ENCODE measurements at places on chromosomes 12 and 14.

- no peak for DNase-seq
Observed at GRCh38 chr14:27917896-27918295, 848.7 kb upstream of the FOXG1 start.

GRCh38 chr14:47277703-47278102 is 397.7 kb downstream of the MDGA2 start:
- DNase-seq, result no peak

DNA sequence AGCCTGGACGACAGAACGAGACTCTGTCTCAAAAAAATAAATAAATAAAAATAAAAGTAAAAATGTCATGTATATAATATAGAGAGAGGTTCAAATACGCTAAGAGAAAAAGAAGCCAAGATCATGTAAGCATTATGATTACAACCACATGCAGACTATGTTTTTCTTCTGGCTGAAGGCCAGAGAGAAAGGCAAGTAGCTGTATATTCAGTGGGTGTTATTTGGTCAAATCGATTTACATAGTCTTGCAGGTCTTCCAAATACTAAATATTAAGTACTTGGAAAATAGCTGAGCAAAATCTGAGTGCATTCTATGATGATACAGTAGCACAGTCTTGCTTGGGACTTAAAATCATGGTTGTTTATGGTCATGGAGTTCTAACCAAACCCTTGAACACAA is 758.0 kb downstream of the DIO2 start:
- no peak for DNase-seq

GRCh38 chr12:58532855-58533608 is 387.3 kb downstream of the LRIG3 start:
- no peak for DNase-seq

- no peak for DNase-seq
Observed at GRCh38 chr14:68780358-68781160, 12.3 kb downstream of the ZFP36L1 start.

DNA sequence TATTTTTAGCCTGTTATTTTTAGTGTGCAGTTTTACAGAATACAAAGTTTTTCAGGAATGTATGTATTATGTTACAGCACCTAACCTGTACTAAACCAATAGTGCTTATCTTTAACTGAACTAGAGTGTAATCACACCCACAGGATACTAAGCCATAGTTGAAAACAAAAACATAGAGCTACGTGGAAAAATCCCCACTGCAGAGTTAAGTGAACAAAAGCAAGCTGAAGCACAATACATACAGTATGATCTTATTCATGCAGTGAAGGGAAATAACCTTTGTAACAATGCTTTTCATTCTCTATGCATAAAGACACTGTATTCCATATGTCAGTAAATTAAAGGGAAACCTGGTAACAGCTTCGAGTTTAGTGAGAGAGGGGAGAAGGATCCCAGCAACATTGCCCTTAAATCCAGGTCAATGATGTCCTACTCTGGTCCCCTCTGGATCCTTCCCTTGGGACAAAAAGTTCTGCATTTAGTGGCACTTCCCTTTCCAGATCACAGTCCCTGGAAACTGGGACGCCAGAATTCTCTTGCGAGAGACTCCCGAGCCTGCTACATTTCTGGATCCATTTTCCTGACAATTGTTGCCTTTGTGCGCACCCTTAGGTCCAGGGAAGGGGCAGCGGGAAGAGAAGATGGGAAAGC is 121.3 kb upstream of the CCND2 start:
- DNase-seq, result no peak

DNA sequence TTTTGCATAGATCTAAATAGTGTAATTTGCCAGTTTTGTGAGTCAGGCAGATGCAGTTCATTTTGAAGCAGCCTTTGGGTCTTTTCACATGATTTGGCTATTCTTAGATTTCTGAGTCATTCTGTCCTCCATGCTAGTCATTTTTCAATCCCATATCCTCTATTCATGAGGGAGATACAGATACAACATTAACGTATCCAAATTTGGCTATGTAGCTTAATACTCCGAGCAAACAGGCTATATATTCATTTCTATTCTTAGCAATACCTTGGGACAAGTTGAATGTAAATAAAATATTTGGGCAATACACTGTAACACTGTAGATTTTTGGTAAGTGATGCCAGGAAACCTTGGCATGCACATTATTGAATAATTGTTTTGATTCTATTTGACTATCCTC is 270.7 kb upstream of the PDE3A start:
- no peak for DNase-seq

DNA sequence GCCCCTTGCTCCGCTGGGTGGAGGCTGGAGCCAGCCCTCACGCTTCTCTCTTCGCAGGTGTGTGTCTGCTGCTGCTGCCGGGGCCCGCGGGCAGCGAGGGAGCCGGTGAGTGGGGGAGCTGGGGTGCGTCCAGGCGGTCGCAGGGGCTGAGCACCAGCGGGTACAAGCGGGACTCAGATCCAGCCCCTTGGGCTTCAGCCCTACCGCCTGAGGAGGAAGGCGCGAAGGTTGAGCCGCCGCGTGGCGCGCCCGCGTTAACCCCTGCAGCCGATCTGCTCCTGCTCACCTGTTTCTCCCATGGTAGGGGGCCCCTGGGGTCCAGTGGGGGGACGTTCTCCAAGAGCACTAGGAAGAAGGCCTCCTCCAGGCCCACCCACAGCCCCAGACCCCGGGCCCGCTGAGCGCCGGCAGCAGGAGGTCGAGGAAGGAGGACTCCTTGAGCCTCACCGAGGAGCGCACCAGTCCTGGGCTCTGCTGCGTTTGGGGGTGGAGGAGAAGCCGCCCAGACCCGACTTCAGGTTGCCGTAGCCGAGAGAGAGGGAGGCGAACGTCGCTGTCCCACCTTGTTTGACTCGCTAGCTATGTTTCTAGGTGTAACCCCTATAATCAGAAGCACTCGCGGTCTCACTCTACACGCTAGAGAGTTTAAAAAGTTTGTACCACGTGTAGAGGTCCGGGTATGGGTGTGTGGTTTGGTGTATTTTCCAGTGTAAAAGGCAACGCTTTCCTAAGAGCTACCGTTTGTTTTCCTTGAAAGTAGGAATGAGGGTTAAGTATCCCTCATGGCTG is 834 bp downstream of the COCH start:
- DNase-seq, result no peak

DNA sequence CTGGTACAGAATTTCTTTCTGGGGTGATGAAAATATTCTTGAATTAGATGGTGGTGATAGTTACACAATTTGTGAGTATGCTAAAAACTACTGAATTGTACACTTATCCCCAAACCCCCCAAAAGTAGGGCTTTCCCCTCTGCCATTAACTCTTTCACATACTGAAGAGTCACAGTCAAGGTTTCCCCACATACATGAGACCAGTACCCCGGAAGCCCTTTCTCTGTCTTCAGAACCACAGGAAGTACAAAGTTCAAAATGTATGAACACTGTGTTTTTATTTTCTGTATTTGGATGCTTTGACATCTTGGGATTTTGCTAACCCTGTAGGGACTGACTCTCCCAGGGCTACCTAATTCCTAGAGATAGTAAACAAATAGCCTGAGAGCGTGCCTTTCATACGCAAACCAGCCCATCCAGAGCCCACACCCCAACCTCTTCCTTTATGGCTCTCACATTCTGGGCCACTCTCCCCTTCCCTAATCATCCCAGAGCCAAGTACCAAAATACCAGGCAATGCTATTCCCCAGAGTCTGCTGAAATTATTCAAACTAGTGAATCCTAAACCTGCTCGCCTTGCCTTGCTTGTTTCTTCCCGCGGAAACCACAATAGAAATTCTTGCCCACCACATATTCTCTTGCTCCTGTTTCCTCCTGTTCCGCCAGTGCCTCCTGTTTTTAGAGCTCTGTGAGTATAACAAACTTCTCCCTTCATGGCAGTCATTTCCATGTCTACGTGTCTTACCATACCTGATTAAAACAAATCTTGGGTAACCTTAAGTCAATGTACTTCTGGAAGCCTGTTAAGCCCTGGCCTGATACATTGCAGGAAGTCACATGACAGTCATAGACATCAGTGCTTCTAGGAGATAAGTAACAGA is 524.8 kb downstream of the FUT8 start:
- no peak for DNase-seq

GRCh38 chr14:26414926-26415325 is 182.9 kb downstream of the NOVA1 start:
- DNase-seq, result no peak

GRCh38 chr12:13811061-13811460 is 170.3 kb downstream of the GRIN2B start:
- DNase-seq, result no peak

DNA sequence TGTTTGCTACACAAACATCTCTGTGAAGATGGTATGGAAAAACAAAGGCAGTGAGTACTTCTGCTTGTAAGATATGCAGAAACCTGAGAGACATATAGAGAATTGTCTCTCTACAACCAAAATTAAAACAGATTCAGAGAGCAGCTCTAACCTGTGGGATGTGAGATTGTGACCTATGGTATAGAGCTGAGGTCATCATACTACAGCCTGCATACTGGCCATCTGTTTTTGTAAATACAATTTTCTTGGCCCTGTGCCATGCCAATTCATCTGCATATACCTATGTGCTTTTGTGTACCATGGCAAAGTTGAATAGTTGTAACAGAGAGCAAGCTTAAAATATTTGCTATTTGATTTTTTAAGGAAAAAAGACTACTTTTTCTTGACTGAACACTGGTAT is 99.6 kb downstream of the LMO3 start:
- no peak for DNase-seq

DNA sequence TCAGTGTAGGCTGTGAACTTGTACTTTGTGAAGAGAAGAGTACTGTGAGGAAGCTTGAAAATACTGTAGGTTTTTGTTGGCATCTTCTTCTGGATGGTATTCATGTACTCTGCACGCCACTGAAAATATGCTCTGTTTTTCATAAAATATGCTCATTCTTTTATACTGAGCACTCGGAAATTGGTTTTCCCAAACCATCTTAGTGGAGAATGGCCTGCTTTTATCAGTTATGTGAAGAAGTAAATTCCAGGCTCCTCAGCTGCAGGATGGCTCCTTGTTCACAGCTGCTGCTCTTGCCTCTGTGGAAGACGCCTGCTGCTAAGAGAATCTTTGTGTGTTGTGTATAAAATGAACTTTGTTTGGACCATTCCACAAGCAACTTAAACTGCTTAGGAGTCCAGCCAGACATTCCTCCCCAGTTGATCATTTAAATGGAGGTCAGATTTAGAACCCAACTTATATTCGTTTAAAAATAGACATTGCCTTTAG is 443.5 kb upstream of the RGS6 start:
- no peak for DNase-seq

GRCh38 chr14:104267895-104268294 is 129.5 kb downstream of the KIF26A start:
- DNase-seq, result no peak

DNA sequence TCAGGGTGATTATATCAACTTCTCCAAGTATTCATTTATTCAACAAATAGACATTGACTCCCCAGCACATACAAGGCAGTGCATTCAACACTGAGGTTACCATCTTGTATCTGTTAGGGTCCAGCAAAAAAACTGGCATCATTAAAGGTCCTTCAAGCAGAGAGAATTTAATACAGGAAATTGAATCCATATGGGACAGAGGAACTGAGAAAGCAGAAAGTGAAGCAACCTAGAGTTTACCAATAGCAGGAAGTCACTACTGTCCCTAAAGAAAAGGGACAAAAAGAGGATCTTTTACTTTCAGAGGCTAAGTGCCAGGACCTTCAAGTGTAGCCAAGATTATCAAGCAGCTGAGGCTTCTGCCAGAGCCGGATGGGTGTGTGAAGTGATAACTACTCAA is 237.8 kb upstream of the TBX3 start:
- no peak for DNase-seq

GRCh38 chr12:60191676-60192359 is 596.0 kb downstream of the SLC16A7 start:
- no peak for DNase-seq

- no peak for DNase-seq
Observed at GRCh38 chr12:123696646-123697045, 15.5 kb upstream of the ATP6V0A2 start.

DNA sequence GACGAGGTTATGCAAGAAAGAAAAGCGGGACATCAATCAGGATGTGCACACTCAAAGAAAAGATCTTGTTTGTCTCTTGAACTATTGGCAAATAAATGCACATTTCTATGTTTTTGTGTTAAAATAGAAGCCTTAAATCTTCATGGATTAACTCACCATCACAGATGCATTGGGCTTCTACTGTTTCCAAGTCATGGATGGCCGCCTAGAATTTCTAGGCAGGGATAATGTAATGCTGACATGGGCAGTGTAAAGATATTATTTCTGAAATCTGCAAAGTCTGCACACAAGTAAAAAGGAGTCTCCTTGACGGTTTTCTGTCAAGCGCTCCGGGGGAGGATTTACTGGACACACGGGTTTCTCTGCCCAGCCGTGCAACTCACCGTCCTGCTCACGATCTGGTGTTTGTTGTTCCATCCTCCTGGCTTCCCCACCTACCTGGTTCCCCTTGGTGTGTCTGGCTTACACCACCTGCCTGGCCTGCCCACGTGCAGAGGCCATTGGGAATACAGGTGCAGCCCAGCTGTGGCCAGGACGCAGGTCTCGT is 103.3 kb upstream of the FZD10 start:
- DNase-seq, result no peak

DNA sequence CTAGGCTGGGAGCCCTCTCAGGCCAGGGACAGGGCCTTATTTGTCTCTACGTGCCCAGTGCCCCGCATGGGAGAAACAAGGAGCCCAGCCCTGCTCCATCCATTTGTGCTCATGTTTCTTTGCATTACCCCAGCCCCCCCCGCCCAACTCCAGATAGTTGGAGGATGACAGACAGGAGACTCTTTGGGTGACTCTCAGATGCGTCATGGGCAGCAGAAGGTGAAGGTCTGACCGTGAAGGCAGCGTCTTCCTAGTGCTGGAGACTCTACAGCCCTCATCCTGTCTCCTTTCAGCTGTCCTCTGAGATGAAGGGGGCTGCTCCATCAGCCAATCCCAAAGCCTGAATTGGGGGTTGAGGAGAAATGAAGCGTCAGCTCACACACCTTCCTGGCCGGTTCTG is 283 bp upstream of the PSMB11 start:
- DNase-seq, result no peak

DNA sequence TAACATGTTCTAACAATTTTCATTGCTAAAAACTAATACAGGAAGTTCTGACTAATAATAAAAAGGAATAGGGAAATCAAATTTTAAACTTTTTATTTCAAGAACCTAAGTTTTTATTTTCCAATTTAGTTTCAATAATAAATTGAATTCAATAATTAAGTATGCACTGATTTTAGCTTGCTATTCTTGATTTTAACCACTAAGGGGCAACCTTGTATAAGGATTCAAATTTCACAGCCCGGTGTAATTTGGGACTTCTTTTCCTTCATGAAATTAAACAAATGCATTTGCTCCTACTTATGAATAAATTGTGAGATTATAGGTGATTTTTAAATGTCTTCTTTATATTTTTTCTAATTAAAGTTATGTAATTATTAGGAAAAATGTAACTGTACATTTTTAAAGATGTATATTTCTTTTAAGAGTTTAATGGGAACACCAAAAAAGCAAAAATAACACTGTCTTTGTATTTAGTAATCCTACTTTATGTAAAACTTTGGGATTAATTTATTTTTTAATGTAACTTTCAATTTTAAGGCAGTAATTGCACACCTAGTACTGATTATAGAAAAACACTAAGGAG is 241.4 kb upstream of the PDZRN4 start:
- no peak for DNase-seq

All from activated T-helper 9 cell treated with anti-CD3 and anti-CD28 coated beads, Interleukin-2, amount 50 U/mL, for 16 hours (primary cell).